ENCODE measurements at places on chromosomes 12 and 14.

DNA sequence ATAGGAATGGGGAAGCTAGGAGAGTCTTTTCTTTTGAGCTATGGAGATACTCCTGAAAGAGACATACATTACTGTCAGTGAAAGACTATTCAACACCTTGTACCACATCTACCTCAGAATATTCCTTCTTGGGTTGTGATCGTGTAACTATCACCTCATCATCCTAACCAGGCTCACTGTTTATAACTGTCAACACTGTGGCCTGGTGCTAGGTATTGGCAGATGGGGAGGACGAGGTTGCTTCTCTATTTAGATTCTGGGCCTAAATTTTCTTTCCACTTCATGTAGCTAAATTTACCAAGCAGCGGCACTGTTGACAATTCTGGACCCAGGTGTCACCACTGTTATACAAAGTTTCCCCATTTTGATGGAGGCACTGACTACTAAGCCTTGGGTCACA lies 354.4 kb downstream of the NELL2 start:
- no peak for DNase-seq

DNA sequence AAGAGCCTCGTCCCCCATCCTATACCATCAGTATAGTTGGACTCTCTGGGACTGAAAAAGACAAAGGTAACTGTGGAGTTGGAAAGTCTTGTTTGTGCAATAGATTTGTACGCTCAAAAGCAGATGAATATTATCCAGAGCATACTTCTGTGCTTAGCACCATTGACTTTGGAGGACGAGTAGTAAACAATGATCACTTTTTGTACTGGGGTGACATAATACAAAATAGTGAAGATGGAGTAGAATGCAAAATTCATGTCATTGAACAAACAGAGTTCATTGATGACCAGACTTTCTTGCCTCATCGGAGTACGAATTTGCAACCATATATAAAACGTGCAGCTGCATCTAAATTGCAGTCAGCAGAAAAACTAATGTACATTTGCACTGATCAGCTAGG lies 13.6 kb downstream of the ARHGAP5 start:
- DNase-seq, result no peak

DNA sequence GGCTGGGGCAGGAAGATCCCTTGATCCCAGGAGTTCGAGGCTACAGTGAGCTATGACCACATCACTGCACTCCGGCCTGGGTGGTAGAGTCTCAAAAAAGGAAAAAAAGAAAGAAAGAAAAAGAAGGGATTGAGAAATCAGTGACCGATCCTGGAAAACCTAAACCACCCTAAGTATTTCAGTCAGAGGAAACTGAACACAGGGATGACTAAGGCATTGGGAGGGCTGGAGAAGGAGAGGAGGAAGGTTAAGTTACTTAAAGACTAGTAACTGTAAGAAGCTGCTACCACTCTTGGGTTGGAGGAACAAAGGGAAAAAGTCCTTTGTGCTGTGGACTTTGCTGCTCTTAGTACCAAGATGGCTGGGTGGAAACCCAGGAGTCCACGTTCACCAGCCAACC lies 10.6 kb downstream of the HHIPL1 start:
- DNase-seq, result no peak

GRCh38 chr14:84671776-84672175 lies 858.2 kb upstream of the FLRT2 start:
- no peak for DNase-seq

GRCh38 chr14:73203527-73203926 lies 33.8 kb upstream of the PAPLN start:
- no peak for DNase-seq

GRCh38 chr14:20397511-20397910 lies 15.8 kb downstream of the TEP1 start:
- DNase-seq, result no peak

GRCh38 chr12:119157528-119157927 lies 21.2 kb upstream of the HSPB8 start:
- no peak for DNase-seq

DNA sequence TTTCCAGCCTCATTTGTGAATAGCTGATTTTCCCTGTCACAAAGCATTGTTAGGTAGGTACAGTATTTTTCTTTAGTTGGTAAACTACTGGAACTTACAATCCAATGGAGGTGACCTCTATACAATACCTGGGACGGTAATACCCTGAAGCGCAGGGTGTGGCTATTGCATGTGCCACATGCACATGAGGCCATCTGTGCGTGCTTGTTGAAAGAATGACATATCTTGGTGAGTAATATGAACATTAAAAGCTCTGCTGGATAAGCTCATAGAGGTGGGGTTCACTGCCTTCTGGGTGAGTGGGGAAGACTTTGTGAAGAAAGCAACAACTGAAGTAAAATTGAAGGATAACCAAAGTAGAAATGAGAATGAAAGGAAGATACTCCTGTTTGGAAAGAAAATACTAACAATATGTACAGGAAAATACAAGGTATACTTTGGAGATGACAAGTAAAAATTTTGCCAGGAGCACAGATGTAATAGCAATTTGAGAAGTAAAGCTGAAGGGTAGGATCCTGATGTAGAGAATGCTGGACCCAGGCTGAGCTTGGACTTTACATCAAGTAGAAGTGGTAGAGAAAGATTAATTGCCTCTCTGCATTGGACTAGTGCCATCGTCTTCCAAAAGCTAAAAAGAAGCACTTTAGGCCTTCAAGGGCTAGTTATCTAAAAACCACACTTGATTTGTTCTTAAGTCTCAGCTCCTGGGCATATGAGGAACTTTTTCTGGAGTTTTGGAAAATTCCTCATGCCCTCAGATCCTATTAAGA lies 97.1 kb downstream of the SLC38A6 start:
- DNase-seq, result no peak

DNA sequence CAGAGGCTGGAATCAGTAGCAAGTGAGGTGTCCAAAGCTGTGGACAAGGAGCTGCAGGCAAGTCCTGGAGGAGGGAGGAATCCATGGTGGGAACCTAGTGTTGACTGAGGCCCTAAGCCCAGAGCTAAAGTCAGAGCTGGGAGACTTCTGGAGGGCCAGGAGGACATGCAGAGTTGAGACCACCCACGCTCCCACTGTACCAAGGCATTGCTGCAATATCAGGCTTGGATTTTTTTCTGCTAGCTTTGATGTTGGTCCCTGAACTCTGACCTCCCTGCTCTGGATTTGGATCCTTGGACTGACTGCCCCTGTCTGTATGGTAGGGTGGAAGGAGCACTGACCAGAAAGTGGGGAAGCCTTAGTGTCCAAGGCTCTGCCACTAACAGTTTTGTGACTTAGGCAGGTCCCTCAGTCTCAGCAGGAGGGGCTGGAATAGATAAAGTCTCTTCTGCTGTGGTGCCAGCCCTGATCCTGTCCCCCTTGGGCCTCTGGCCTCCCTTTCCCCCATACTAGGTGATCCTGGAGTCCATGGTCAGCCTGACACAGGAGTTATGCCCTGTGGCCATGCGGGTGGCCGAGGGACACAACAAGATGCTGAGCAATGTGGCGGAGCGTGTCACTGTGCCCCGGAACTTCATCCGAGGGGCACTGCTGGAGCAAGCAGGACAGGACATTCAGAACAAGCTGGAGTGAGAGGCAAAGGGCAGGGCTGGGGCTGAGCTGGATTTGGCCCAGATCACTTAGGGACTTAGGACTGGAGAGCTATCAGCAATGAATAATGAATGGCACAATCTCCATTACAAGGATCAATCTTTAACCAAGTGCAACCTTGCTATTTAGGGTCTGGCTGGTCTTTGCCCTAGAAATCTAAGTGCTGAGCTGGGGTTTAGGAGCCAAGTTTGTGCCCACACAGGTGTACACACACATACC lies 9.4 kb downstream of the CARMIL3 start:
- no peak for DNase-seq

Measured in NCI-H2227 treated with DMSO at 0.1 percent for 48 hours (cell line).